Left lung (tissue), 14 donors: ENCODE measurements at places on chromosomes 13 and 19. TPM values are rescaled to one million over a fixed set of nuclear protein-coding genes. Genes with fewer than 3 reads are reported as not detected.

GRIN2D gene
- 1.3 TPM for total RNA-seq

NBEA gene
- 7.1 TPM for total RNA-seq

DPF1 gene
- 0.79 TPM for total RNA-seq

HCST gene
- total RNA-seq = 24.7 TPM

C19orf44 gene
- 6.1 TPM for total RNA-seq

COL4A1 gene
- total RNA-seq = 418 TPM

NCR1 gene
- 0.73 TPM for total RNA-seq

BSPH1 gene
- total RNA-seq = not detected

ZNF222 gene
- 3.4 TPM for total RNA-seq

GJA3 gene
- 0.12 TPM for total RNA-seq

KANK2 gene
- total RNA-seq = 194 TPM

CRX gene
- not detected for total RNA-seq

MADCAM1 gene
- total RNA-seq = not detected

RUBCNL gene
- total RNA-seq = 1.9 TPM

LACC1 gene
- 12.6 TPM for total RNA-seq

CASP14 gene
- not detected for total RNA-seq

MLLT1 gene
- 69.3 TPM for total RNA-seq

RASAL3 gene
- total RNA-seq = 7.6 TPM

NDUFB7 gene
- total RNA-seq = 112 TPM

VMAC gene
- total RNA-seq = 5.0 TPM

COL5A3 gene
- 21.9 TPM for total RNA-seq

UBE2L5 gene
- total RNA-seq = not detected

ZNF135 gene
- 4.9 TPM for total RNA-seq

ANGPTL8 gene
- not detected for total RNA-seq

LRRC63 gene
- total RNA-seq = 0.65 TPM

GRIN3B gene
- total RNA-seq = 2.7 TPM

SLC25A41 gene
- total RNA-seq = 0.31 TPM

SBK2 gene
- total RNA-seq = not detected

RPL21 gene
- total RNA-seq = 814 TPM

KANK3 gene
- total RNA-seq = 29.0 TPM

MOB3A gene
- total RNA-seq = 105 TPM

THSD1 gene
- 16.0 TPM for total RNA-seq

CCL25 gene
- total RNA-seq = not detected
